ENCODE measurements at places on chromosomes 6 and 20.
A peak's percentile ranks its signal among the peaks of the same experiment; 100 is the strongest.

DNA sequence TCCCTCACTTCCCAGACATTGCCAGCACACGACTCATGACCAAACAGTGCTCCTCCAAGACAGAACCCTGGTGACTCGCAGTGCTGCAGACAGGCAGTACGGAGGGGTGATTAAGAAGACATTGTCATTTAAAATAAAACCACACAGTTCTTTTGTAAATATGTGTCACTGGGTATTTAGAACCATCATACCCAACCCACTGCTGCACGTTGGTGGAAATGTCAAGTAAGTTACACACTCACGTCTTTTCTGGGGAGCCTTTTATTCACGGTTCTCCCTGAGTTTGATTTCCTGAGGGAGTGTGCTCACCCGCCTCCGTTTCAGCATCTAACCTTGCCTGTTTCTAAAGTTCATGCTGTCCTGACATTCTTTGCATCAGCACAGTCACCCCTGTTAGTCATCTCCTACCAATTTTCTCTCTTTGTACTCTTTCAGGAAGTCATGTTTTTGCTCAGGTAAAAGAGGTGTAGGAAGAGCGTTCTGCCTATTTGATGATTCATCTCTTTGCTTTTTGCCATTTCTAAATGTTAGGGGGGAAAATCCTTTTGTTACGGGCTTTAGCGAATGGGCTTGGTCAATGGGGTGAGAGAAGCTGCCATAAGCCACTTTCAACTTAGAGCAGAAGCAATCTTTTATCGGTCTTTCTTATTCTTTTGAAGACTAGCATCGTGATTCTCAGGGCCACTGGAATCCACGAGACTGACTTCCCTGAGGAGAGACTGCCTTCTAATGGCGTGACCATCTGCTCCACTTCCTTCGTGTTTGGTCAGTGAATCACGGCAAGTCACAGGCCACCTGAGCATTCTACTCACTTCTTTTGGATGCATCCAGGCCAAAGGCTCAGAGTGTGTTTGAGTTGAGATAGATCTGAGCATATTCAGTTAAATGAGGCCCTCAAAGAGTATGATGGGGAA is 512.8 kb upstream of the JARID2 start:
- peak; percentile 39 for DNase-seq

- no peak for DNase-seq
Measured at GRCh38 chr6:17966451-17966850, 21.0 kb downstream of the KIF13A start.

DNA sequence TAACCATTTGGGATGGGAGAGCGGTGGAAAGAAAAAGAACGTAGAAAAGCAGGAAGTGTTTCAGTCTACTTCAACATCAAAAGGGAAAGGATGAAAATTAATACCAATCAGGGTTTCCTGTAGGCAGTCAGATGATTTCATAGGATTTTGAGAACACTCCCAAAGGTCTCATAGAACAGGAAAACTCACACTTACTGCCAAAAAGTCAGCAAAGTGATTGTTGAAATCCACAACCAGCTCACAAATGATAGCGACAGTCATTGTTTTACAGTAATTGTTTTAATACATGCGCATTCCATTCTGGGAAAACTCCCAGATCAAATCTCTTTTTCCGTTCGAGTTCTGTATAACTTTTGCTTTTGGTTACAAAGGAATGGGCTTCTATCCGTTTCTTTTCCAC is 5.3 kb upstream of the CNKSR3 start:
- no peak for DNase-seq

GRCh38 chr20:4150070-4150441 is 134.7 kb upstream of the RNF24 start:
- no peak for DNase-seq

DNA sequence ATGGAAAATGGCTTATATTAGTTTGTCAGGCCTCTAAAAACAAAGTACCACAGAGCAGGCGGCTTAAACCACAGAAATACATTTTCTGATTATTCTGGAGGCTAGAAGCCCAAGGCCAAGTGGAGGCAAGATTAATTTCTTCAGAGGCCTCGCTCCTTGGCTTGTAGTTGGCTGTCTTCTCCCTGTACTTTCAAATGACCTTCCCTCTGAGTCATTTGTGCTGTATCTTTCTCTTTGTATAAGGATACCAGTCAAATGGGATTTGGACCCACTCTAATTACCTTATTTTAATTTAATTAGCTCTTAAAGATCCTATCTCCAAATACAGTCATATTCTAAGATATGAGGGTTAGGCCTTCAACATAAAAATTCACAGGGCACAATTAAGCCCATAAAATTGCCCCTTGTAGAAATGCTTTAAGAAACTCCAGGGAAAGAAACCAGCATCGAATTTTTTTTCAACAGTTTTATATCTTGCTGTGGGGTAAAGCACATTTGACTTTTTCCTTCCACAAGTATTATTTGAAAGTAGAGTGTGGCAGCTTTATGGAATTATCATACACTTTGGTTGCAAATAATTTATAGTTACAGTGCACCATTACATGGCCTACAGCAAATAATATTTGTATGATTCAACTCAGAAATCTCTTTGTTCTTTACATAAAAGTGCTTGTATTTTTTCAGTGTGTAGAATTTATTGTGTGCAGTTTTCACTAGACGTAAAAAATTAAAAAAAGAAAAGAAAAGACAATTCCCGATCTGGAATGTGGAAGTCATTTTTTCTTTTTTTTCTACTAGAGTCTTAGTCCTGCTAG is 706.1 kb downstream of the KIF16B start:
- no peak for DNase-seq

All from stimulated activated CD8-positive, alpha-beta memory T cell treated with anti-CD3 and anti-CD28 coated beads, Interleukin-12 subunit alpha, Interleukin-12 subunit beta, amount 100 ng/mL, for 4 hours (primary cell).